ENCODE measurements at places on chromosomes 12 and 14.

- DNase-seq = no peak
Measured at GRCh38 chr14:60085085-60085484, 6.6 kb upstream of the PCNX4 start.

DNA sequence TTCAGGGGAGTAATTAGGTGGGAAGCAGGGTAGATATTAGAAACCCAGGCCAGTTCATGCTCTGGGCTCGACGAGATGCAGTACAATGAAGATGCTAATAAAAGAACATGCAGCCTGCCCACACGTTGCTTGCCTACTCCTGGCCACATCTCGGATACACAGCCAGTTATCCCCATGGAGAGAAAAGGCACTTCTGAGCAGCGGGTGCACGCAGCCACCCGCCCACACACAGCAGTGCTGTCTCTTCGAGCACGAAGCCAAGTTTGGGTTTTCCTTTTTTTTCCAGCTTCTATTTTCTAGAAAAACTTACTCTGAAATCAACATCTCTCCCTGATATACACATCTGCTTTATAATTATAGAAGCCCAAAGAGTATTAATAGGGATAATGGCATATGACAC, 85.7 kb downstream of the CIT start:
- no peak for DNase-seq

DNA sequence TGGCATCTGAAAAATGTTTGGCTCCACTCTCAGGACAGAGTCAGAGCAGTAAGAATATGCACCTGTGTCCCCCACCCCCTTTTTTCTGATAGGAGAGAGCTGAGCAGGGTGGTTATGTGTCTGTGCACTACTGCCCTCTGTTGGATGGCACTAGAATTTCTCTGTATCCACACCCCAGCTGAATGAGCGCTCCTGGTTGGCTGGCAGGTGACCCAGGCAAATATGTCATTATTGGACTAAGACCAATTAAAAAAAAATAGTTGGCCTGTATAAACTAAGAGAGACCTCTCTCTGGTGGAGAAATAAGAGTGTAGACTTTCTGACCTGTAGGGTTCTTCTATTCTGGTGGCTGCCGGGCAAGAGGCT, 107.0 kb downstream of the PTCSC3 start:
- DNase-seq = peak; percentile 99

DNA sequence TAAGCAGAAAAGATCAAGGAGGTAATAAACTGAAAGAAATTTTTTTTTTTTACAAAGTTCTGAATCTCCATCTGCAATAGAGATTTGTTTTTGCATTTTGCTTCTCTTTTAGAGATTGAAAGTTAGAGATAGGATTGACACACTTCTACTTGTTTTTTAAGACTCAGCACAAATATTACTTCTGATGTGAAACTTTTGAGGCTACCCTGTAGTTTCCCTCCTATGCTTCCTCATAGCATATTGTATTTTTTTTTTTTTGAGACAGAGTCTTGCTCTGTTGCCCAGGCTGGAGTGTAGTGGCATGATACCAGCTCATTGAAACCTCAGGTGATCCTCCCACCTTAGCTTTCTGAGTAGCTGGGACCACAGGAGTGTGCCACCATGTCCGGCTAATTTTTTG, 32.1 kb upstream of the SGPP1 start:
- DNase-seq = no peak

GRCh38 chr12:89632778-89633177, 75.9 kb downstream of the ATP2B1 start:
- DNase-seq = no peak

- peak; percentile 15 for DNase-seq
Measured at GRCh38 chr12:70733385-70733784, 96.2 kb upstream of the PTPRB start.

- DNase-seq = peak; percentile 71
Measured at GRCh38 chr14:65229748-65230728, 127.7 kb upstream of the MAX start.

DNA sequence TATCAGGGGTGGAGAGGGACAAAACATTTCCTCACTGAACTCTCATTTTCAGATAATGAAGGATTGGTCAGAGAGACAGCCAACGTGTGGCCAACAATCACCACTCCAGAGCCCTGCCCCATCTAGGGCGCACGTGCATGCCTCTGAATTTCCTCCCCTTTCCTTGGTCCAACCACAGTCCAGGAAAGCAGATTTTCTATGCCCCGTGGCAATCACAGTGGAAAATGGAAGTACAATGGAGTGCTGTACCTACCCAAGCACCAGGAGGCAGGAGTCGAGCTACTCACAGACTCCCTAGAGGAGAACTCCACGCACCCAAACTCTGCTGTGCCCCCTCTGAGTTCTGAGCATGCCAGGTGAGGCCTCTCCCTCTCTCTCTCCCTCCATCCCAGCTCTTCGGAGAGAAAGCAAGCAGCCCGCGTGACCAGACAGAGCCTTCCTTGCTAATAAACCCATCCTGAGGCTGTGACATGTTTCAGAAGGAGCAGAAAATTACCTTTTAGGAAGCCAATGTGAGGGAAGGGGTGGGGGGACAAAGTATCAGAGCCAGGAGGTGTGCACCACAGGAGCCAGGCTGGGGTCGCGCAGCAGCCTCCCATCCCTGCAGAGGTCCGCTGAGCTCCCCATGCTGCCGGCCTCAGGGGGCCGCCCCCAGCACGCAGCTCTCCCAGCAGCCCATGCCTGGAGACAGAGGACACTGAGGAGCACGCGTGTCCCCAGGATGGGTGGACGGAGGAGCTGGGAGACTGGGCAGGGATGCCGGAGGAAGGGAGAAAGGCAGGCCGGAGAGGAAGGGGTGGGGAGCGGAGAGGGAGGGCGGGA, 73.4 kb downstream of the PITPNM2 start:
- DNase-seq = no peak

DNA sequence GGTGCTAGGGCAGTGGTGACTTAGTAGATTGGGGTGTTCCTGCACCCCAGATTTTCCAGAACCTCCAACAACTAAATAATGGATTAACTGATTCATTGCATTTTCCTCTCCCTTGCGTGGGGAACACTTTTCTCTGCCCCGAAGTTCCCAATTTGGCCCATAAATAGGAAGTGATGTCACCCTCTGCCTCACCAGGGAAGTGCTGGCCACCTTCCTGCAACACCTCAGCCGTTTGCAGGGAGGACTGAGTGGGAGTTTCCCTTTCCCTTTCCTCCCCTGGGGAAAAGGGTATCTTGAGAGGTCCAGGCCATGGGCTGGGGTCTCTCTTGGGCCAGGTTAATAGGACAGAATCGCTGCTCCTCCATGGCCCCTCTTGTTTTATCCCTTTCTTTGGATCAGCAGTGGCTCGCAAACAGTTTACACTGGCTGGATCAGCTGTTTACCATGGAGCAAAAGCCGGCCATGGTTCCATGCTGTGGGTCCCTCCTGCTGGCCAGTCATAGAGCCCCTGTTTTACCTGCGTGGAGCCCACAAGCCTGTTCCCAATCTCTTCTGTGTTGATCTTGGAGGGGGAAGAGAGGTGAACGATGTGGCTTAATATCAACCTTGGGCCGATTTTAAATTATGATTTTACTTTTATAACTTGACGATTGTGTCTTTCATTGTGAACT, 91.6 kb upstream of the VRK1 start:
- DNase-seq = no peak

GRCh38 chr12:88628856-88629509, 48.7 kb upstream of the KITLG start:
- DNase-seq = no peak

DNA sequence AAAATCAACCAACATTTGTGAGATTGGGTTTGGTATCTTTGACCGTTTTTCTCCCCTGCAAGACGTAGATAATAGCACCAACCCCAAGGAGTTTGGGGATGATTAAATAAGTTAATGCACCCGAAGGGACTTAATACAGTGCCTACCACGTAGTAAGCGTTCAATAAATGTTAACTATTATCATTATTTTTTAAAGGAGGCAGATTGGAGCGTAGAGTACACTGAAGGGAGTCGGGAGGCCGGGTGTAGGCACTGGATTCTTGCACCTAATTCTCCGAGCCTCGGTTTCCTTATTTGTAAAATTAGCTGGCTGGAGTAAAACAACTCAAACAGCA, 367 bp upstream of the FRS2 start:
- no peak for DNase-seq

GRCh38 chr14:74684434-74684833, 28.4 kb downstream of the AREL1 start:
- DNase-seq = no peak

- DNase-seq = no peak
Measured at GRCh38 chr14:45867046-45867894, 614.3 kb upstream of the MIS18BP1 start.

DNA sequence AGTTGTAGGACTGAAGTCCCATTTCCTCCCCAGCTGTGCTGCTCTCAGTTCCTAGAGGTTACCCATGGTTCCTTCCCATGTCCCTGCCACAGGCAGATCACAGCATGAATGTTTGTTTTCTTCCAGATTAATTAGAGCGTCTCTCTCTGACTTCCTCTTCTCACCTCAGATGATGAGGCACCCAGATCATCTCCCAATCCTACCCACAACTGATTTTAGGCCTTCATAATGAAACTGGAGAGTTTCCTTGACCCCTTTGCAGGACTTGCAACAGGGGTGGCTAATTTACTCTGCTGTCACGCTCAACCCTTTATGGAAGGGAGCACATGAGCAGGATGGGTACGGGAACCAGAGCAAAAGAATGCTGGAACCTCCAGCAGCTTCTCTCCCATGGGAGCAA, 32.1 kb upstream of the TXNRD1 start:
- DNase-seq = no peak

DNA sequence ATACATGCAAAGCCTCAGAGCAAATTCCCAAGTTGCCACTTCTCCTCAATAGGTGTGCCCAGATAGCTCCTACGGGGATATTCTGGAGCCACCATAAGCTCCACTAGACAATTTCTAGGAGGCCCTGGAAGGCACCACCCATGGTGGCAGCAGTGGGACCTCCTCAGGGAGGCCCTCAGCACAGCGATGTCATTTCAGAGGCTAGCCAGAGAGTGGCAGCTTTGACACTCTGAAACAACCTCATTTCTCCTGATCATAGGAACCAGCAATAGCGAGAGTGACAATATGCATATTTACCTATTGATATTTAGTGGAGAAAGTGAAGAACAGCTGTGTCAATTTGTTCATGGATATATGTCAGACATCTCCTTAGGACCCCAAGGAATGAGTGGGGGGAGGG, 612.3 kb downstream of the SOX5 start:
- no peak for DNase-seq

DNA sequence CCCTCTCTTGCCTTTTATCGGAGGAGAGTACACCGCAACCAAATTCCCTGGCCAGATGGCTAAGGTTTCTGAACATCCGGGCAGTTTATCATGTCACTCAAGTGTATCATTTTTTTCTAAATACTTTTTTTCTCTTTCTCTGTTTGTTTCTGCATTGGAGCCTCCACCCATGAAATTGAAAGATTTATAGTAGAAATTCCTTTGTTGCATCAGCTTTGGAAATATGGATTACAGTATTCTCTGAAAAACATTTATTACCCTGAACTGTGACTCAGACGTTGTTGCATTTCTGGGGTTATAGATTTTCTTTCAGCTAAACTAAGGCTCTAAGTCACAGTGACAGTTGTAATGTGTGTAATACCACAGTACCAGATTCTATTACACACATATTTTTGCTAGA, 187.0 kb downstream of the SPTSSA start:
- DNase-seq = no peak

GRCh38 chr12:76457818-76458217, 101.8 kb downstream of the OSBPL8 start:
- DNase-seq = no peak

DNA sequence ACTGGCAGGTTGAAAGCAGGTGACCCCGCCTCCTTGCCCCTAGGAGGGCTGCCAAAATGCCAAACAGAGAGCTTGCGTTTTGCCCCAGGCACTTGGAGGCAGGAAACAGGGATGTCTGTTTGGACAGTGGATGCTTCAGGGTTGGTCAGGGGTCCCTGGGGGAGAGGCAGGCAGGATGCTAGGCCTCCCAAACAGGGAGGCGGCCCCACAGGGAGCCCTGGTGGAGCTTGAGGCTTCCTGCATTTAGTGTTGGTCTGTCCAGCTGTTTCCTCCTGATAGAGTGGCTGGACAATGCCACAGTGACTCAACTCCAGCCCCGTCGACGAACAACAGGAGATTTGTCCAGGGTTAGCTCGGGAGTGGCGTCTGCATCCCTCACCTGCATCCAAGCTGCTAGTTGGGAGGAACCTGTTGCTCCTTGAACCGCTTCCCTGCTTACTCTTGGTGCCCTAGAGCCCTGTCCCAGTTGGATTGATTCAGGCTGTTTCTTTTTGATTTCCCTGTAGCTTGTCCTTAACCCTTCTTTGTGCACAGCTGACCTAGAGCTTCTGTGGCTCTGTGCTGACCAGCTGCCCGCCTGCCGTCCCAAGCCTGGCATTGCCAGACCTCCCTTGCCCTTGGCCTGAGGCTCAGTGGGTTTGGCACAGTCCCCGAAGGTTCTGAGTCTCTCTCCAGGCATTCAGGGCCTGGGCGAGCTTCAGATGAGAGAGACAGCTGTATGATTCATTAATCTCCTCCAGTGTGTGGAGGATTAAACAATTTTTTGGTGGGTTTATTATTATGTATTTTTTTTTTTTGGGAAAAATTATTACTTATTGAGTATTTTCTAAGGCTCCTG, 45.9 kb downstream of the TSPAN9 start:
- peak; percentile 50 for DNase-seq

DNA sequence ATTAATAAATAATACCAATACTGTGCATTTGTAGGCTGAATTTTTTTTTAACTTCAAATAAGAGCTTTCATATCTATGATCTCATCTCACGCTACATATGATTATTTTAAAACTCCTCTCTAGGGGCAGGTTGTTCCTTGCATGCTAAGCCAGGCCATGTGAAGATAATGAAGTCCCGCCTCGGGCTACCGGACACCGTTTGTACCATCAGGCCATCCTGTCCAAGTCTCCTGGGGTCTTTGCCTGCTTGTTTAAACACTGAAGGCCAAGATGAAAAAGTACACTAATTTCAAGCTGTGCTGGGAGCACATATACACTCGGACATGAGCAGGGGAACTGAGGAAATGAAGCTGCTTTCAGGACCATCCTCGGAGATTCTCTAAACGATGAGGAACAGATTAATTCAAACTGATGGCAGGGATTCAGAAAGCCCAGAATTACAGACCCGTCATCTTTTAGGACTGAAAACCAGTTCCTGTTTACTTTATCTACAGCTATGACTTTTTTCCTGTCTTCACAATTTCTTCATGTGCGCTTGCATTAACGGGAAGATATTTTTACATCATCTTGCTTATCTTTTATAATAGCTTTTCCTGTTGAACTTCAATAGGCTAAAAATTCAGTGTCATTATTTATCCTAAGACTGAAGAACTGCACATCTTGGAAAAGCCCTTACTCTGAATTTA, 6.3 kb upstream of the ABHD12B start:
- DNase-seq = no peak

- no peak for DNase-seq
Measured at GRCh38 chr12:128450810-128451209, 183.8 kb downstream of the TMEM132C start.

GRCh38 chr14:66464261-66464660, 21.9 kb upstream of the CCDC196 start:
- DNase-seq = no peak

- DNase-seq = no peak
Measured at GRCh38 chr12:9240776-9241175, 32.6 kb upstream of the PZP start.

- no peak for DNase-seq
Measured at GRCh38 chr14:47040550-47040949, 389.0 kb upstream of the RPL10L start.

GRCh38 chr12:41605545-41606305, 417.6 kb downstream of the PDZRN4 start:
- no peak for DNase-seq

Measured in NCI-H2029 (cell line).